NCI-H526 treated with DMSO at 0.1 percent for 48 hours (cell line): ENCODE measurements at places on chromosomes 16 and 17.

- DNase-seq = no peak
Measured at GRCh38 chr17:55873017-55873758, 122.3 kb downstream of the PCTP start.

DNA sequence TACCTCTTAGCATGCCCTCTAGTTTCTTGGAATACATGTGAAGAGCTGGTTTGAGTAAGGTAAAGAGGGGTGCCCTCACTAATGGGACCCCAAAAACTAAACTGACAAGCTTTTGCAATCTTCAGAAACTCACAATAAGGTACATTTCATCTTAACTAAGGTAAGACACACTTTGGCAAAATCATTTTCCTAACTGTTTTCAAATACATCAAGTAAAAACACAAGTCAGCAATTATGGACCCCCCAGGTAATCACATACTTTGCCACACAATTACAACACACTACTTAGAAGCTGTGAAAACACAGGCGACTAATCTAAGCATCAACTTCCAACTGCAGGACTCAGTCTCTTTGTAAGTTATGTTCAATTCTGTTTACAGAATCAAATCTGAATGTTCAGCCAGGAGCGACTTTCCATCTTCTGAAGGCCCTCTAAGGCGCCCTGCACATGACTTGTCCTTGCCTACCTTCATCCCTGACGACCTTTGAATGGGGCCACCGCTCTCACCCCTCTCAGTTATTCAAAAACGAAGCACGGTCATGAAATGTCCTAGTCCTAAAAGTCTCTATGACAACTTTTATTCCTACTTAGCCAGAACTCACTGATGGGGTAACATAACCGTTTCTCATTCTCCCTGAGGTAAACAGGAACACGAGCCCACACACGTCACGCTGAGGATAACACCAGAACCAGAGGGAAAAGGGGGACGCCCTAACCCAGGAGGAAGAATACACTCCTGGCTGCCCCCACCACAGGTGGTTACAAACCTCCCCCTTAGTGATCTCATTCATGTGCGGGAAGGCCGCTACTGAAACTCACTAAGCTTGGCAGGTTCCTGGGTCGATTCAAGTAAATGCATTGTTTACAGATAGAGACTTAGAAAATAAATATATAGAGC is 5.5 kb downstream of the CREBBP start:
- DNase-seq = no peak

- no peak for DNase-seq
Measured at GRCh38 chr16:1152651-1153259, at the start of gene CACNA1H. Gene CACNA1H, plus strand, starts transcription at chr16:1153106. Its CDS starts 632 bp downstream, at chr16:1153738.

- peak; percentile 2 for DNase-seq
Measured at GRCh38 chr16:53159781-53160436, 105.1 kb downstream of the CHD9 start.

DNA sequence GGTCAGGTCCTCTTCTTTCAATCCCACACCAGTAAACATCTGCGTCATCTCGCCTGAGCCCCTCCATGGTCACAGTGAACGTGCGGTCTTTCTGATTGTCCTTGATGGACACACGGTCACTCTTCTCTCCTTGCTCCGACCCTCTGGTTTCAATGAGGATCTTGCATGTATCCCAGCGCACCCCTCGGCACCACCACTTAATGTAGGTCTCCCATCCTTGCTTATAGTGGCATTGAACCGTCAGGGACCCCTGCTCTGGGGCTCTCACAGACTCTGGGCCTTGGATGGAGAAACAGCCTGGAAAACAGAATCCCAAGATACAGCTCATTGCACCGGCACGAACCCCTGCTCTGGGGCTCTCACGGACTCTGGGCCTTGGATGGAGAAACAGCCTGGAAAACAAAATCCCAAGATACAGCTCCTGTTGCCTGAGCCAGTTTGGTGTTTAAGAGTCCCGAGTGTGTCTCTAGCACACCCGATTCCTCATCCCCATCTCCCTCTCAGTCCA is 5.4 kb downstream of the CD300LB start:
- no peak for DNase-seq

GRCh38 chr17:61390479-61390791 is 9.2 kb upstream of the TBX2 start:
- DNase-seq = no peak

GRCh38 chr17:75749545-75750389 is 15.2 kb downstream of the GALK1 start:
- peak; percentile 39 for DNase-seq

- no peak for DNase-seq
Measured at GRCh38 chr16:85888405-85889331, 10.3 kb upstream of the IRF8 start.

DNA sequence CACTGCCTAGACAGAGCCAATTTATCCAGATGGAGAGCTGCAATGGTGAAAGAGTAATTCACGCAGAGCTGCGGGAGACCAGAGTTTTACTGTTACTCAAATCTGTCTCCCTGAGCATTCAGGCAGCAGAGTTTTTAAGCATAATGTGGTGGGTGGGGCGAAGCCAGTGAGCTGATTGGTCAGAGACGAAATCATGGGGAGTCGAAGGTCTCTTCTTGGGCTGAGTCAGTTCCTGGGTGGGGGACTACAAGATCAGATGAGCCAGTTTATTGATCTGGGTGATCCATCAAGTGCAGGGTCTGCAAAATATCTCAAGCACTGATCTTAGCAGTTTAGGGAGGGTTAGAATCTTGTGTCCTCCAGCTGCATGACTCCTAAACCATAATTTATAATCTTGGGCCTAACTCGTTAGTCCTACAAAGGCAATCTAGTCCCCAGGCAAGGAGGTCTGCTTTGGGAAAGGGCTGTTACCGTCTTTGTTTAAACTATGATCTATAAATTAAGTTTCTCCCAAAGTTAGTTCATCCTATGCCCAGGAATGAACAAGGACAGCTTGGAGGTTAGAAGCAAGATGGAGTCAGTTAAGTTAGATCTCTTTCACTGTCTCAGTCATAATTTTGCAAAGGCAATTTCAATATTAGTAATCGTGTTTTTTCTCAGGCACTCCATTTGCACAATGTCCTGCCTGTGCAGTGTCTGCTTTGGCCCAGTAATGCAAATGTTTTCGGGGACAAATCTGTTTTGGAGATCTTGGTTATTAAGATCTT is 27.0 kb downstream of the PIGL start:
- DNase-seq = no peak

DNA sequence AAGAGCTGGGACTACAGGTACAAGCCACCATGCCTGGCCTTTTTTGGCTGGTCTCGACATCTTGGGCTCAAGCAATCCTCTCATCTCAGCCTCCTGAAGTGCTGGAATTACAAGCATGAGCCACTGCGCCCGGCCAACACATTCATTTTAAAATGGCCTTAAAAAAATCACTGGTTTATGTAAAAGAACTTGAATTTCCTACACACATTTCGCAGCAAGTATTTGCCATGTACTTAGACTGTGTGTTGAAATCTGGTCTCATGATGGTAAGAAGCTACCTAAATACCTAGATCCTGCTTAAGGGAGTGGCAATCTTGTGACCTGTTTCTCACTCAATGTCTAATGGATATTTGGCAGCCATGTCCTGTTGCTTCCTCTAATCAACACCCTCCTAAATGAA is 8.5 kb upstream of the CYTH1 start:
- no peak for DNase-seq

- no peak for DNase-seq
Measured at GRCh38 chr16:85227946-85228862, 115.9 kb upstream of the CIBAR2 start.

- DNase-seq = no peak
Measured at GRCh38 chr16:20918486-20919239, 18.1 kb downstream of the LYRM1 start.

- no peak for DNase-seq
Measured at GRCh38 chr17:3865176-3865575, 19.1 kb upstream of the NCBP3 start.

DNA sequence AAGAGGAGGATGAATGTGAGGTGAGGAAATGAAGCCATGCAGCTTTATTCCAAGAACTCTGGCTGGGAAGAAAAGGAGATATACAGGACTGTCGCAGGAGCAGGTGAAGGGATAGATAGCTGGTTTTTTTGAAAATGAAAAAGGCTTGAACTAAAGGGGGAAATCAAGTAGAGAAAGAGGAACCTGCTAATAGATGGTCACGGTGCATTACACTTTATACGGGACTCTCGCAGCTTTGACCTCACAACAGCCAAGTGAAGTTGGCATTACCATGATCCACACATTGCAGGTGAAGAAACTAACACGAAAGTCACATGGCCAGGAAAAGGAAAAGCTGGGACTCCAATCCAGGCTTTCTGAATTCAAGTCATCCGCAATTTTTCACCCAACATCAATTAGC is 86.9 kb downstream of the HS3ST2 start:
- DNase-seq = no peak

GRCh38 chr16:69880640-69881133 is 70.4 kb upstream of the CLEC18A start:
- no peak for DNase-seq

GRCh38 chr17:57515662-57516211 is 229.4 kb downstream of the CCDC182 start:
- DNase-seq = no peak

- DNase-seq = peak; percentile 93
Measured at GRCh38 chr17:48025040-48025903, 12.3 kb downstream of the COPZ2 start.

DNA sequence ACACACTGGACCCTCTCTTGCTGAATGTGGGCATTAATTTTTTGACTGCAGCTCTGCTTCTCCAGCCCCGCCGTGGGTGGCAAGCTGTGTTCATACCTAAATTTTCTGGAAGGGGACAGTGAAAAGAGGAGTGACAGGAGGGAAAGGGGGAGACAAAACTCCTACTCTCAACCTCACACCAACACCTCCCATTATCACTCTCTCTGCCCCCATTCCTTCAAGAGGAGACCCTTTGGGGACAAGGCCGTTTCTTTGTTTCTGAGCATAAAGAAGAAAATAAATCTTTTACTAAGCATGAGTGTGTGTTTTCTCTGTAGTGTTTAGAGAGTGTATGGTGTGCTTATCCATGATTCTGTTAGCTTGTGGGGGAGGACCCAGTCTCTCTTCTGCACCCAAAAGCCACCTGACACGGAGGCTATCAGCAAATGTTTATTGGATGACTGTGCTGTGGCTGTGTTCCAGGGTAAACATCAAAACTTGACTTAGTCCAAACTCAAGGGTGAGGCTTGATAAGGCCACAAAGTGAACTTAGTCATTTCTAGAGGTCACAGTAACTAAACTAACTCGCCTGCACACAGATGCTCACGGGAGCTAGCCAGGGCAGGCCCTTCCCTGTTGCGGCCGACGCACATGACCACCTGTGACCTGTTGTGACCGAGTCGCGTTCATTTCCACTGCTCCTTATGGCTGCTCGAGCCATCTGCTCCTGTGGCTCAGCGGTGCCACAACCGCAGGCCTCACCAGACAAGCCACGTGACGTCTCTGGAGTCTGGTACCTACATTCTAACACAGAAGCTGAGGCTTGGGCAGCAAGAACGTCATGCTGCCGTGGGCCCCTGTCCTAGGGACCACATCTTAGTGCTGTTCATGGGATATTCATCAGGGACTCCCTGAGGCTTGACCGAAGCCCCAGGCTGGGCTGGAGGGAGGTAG is 9.8 kb upstream of the MED11 start:
- DNase-seq = no peak

GRCh38 chr16:14672403-14672971 is 21.6 kb downstream of the PLA2G10 start:
- DNase-seq = no peak

DNA sequence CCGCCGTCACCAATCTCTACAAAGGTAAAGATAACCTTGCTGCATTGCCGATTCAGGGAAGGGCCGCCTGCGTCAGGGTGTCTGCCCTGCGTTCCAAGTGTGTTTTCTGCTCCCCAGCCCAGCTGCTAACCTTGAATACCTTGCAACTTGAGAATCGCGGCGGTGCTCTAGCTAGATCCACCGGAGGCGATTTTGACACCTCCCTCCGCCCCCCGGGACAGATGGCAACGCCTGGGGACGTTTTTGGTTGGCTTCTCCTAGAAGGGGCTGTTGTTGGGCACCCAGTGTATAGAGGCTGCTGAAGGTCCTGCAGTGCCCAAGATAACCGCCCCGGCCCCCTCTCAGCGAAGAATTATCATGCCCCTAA is 1.5 kb downstream of the HAPSTR1 start:
- DNase-seq = peak; percentile 33

DNA sequence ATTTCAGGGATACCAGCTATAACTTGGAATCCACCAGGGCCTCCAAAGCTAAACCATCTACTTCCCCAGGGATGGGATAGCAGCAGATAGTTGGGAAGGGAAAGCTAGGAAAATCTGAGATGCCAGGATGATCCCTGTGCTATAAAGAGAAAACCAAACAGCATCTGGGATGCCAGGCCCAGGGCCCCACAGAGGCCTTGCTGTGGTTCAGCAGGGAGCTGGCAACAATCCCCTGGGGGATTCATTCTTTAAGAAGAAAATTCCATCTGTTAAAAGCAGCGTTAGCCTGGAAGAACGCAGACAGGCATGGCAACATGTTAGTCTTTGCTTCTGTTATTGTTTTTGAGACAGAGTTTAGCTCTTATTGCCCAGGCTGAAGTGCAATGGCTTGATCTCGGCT is 16.6 kb downstream of the MYO18A start:
- no peak for DNase-seq

DNA sequence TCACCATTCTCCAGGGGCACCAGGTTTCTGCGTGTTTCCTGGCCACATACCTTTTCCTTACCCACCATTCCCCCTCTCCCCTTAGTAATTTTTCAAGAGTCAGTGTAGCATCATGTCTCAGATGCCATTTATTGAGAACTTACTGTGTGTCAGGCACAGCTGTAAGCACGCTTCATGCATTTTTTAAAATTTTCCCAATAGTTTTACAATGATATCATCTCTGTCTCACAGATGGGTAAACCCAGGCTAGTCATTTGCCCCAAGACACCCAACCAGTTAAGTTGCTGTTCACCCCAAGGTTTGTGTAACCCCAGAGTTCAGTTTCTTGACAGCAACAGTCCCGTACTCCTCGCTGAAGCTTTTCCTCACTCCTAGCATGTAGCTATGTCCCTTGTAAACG is 56.4 kb upstream of the IRX3 start:
- no peak for DNase-seq

- no peak for DNase-seq
Measured at GRCh38 chr16:49055824-49056545, 225.7 kb downstream of the CBLN1 start.

GRCh38 chr16:22736791-22737190 is 77.2 kb upstream of the HS3ST2 start:
- DNase-seq = no peak

DNA sequence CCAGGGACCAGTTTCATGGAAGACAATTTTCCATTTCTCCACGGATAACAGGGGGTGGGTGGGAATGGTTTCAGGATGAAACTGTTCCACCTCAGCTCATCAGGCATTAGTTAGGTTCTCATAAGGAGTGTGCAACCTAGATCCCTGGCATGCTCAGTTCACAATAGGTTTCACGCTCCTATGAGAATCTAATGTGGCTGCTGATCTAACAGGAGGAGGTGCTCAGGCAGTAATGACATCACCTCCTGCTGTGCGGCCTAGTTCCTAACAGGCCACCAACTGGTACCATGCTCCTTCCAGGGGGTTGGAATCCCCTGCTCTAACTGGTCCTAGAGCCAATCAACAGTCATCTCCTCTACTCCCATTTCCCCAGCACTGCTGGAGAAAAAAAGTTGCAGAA is 19.9 kb downstream of the TEX14 start:
- DNase-seq = no peak

- DNase-seq = no peak
Measured at GRCh38 chr17:31052187-31052889, 42.4 kb upstream of the NF1 start.

GRCh38 chr17:83136931-83137330 is 57.5 kb downstream of the METRNL start:
- DNase-seq = no peak
